ENCODE measurements at places on chromosomes 16 and 17.

DNA sequence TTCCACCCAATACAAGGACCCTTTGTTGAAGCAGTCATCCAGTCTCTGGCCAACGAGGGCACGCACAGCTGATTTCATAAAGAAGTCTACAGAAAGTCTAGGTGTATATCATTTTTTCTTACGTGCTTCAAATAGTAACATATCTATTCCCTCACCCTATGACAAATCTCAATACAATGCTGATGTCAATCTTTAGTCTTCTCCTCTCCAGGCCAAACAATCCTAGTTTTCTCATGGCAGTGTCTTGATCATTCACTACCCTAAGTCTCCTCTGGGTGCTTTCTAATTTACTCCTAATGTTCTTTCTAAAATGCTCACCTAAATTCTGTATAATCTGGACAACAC lies 92.6 kb downstream of the CACNG1 start:
- no peak for DNase-seq

DNA sequence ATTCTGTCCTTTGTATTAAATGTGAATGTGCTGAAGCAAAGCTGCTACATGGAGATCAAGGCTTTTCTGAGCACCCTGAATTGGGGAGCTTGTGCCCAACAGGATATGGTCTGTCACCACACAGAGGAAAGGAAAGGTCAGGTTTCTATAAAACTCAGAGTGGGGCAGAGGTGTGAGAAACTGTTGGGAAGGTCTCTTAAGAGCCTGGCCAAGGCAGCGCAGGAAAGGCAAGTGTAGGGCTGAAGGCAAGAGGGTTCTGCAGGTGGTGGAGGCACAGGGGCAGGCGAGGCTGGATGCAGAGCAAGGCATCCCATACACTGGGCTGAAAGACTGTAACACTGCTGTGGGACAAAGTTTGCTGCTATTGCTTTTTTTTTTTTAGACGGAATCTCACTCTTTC lies 8.1 kb downstream of the COX6A2 start:
- DNase-seq = peak; percentile 39

DNA sequence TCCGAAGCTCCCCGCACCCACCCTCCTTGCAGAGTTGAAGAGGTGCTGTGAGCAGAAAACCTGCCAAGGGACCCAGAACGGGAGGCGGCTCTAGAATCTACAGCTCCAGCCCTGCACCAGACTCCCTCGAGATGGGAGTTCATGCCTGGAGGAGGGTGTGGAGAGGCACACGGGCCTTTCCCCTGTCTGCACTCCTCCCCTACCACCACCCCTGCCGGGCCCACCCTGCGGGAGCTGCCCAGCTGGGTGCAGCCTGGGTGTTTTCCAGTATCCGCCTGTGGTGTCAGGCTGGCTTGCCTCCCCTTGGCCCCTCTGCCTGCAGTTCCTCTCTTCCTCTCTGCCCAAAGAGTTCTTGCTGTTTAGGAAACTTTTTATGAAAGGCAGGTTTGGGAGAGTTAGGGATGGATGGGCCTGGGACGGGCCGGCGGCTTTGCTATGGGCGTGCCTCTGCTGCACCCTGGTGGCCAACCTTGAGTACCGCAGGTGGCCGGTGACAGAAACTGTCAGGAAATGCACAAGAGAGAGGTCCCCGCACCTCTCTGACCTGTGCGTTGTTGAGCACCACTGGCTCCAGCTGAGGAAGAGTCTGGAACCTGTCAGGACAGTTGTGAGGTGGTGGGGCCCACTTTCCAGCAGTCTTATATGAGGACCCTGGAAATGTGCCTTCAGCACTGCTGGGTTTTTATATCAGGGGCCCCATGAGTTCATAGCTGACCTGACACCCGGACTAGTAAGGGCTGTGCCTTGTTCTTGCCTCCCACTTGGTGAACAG lies 354.1 kb downstream of the SEC14L1 start:
- DNase-seq = peak; percentile 74

DNA sequence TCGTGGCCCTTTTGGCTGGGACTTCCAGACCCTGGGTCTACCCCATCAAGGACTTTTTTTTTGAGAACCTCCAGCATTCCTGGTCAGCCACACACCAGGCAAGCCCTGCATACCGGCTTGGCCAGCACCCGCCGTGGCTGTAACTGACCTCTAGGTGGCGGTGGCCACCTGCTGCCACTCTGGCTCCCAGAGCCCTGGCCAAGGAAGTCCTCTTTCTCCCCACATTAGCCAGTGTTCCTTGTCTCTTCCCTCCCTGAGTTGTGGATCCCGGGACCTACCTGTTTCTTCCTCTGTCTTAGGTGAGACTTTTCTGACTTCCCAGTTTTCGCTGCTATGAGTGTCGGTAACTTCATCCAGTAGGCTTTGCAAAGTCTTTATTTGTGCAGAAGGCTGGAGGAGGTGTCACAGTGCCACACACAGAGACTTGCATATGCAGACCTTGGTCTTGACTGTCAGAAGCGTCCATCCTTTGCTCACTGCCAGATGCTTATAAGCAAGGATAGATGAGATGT lies 348.3 kb downstream of the CPPED1 start:
- peak; percentile 61 for DNase-seq

DNA sequence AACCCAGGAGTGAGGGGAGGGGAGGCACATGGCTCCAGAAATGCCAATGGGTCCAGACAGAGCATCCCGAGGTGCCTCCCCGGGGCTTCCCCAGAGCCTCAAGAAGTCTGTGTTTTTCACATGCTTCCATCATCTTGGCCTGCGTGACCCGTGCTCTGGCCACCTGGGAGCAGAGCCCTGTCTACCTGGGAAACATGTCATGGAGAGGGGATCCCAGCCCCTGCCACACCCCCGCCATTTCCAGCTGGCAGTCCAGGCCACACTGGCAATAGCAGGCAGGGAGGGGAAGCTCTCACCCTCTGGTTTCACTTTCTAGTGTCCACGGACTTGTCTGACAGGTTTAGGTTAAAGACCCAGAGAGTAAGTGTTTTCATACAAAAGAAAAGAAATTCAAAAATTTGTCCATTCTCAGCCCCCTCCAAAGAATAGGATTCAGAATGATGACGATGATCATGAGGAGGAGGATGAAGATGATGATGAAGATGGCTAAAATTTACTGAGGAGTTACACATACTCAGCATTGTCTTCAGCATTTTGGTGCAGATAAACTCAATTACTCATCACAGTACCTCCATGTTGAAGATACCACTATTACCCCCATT lies 9.0 kb downstream of the SMIM5 start:
- DNase-seq = no peak

GRCh38 chr17:66423056-66423955 lies 120.9 kb downstream of the PRKCA start:
- no peak for DNase-seq

- DNase-seq = no peak
These were observed 16.4 kb downstream of the CDK5RAP3 start for GRCh38 chr17:47987240-47987835.

- no peak for DNase-seq
These were observed 9.0 kb downstream of the SMYD4 start for GRCh38 chr17:1820528-1821252.

DNA sequence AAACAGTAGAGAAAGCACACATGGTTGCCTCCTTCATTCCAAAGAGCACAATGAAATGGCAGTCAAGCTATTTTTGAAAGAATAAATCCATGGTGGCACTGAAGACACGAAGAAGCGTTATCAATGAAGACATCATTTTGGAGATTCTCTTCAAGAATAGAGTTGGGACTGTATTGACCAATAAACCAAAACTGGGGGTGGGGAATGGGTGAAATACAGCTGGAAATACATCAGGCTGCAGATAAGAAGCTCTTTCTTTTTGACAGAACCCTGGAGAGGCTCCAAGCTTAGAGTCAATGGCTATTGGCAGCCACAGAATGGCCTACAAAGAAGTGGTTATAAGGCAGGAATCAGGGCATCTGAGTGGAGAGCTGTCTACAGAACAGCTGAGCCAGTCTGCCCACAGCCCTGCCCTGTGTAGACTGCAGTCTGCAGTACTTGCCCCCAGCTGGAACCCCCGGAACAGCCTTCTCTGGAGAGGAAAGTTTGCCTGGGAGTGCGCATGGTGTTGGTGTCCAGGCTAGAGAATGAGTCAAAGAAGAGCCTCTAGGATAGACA lies 100.4 kb downstream of the STX8 start:
- no peak for DNase-seq

Measured in activated CD4-positive, alpha-beta T cell treated with anti-CD3 and anti-CD28 coated beads, Interleukin-2, amount 50 U/mL, for 16 hours (primary cell).